ENCODE measurements at places on chromosomes 2 and 18. TPM values are rescaled to one million over a fixed set of nuclear protein-coding genes. Genes with fewer than 3 reads are reported as not detected.

DNA sequence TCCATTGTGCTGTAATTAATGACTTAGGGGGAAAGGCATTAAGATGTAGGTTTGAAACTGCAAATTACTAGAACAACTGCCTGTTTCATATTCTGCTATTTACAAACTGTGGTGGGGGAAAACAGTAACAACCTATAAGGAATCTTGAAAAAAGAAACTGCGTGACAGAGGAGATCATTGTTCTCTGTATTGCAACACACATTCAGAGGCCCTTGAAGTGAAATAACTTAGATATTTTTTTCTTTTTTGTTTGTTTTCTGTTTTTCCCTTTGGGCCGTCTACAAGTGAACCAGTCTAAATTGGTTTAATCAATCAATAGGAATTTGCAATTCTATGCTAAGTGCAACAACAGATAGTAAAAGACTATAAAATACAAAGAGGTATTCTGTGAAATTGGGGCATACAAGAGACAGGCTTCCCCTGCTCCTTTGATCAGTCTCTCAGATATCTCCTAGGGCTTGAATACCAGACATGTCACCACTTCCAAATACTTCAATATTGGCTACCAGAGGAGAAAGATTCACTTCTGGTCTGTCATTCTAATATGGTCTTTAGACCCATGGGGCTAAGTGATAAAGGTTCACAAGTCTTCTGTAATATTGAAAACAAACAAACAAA lies 2055.1 kb upstream of the CELF4 start:
- DNase-seq: no peak

The ZNF532 gene
- 25.5 TPM for polyA plus RNA-seq

GRCh38 chr2:42359304-42359964 lies 1.6 kb downstream of the COX7A2L start:
- DNase-seq: no peak

The CCBE1 gene
- polyA plus RNA-seq: 0.15 TPM

The FEV gene
- polyA plus RNA-seq: not detected

The ZBTB7C gene
- 0.99 TPM for polyA plus RNA-seq

GRCh38 chr2:231246171-231246842 lies 47.9 kb downstream of the ARMC9 start:
- no peak for DNase-seq

The LRP2 gene
- not detected for polyA plus RNA-seq

DNA sequence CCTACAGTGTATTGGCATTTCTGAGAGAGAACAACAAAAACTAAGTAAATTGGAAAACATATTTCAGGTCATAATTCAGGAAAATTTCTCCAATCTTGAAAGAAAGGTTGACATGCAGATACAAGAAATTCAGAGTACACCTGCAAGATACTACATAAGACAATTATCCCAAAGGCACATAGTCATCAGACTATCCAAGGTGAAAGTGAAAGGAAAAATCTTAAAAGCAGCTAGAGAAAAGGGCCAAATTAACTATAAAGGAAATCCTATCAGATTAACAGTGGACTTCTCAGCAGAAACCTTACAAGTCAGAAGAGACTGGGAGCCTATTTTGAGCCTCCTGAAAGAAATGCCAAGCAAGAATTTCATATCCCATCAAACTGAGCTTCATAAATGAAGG lies 449.0 kb upstream of the MMADHC start:
- DNase-seq: no peak

- no peak for DNase-seq
Observed at GRCh38 chr2:168216351-168217005, 30.9 kb downstream of the STK39 start.

DNA sequence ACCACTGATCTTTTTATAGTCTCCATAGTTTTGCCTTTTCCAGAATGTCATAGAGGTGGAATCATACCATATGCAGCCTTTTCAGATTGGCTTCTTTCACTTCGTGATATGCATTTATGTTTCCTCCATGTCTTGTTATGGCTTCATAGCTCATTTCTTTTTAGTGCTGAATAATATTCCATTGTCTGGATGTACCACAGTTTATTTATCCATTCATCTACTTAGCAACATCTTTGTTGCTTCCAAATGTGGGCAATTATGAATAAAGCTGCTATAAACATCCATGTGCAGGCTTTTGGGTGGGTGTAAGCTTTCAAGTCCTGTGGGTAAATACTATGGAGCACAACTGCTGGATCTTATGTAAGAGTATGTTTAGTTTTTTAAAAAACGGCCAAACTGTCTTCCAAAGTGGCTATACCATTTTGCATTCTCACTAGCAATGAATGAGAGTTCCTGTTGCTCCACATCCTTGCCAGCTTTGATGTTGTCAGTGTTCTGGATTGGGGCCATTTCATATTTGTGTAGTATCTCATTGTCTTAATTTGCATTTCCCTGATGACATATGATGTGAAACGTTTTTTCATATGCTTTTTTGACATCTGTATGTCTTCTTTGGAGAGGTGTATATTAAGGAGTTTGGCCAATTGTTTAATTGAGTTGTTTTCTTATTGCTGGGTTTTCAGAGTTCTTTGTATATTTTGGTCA lies 20.6 kb downstream of the STPG4 start:
- DNase-seq: no peak

- no peak for DNase-seq
Observed at GRCh38 chr2:25286025-25286400, 55.7 kb downstream of the DNMT3A start.

GRCh38 chr18:79825913-79826312 lies 28.2 kb downstream of the KCNG2 start:
- DNase-seq: no peak

The SERPINB10 gene
- polyA plus RNA-seq: not detected

DNA sequence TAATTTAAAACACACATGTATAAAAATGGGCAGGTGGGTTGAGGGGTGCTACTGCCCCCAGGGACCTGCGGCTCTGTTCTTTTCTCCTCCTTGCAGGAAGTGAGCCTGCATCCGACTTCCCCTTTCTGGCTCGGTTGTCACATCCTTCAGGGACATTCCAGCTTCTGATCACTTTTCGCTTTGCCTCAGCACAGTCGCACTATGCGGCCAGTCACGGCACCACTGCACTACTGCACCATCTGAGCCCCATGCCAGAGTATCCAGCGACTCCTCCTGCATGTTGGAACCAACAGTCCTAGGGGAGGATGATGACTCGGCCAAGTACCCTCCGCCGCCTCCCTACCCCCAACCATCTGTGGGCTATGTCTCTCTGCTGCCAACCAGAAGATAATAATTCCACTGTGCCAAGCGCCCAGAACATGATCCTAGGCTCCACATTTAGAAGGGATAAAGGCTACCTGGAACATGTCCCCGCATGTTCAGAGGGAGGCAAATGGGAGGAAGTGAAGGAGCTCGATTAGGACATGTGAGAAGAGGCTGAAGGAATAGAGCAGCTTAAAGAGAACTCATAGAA lies 17.6 kb downstream of the CDC42EP3 start:
- peak; percentile 70 for DNase-seq

- DNase-seq: no peak
Observed at GRCh38 chr2:14616342-14616741, 16.2 kb upstream of the LRATD1 start.

DNA sequence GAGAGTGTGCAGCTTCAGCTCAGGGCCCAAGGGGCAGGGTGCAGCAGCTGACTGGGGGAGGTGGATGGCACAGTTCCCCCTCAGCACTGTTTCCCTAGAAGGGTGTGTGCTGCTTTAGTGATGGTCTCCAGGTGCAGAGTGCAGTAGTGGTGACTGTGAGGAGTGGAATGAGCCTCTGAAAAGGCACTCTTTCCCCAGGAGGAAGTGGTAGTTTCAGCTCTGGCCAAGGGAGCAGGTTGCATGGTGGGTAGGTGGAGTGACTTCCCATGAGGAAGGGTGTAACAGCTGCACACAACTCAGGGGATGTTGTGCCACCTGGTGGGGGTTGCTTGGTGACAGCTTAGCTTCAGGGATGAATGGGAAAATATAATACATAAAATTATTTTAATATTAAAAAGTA lies 251.5 kb upstream of the NXPH2 start:
- DNase-seq: no peak

The SCN7A gene
- 7.9 TPM for polyA plus RNA-seq

The IL37 gene
- polyA plus RNA-seq: not detected

DNA sequence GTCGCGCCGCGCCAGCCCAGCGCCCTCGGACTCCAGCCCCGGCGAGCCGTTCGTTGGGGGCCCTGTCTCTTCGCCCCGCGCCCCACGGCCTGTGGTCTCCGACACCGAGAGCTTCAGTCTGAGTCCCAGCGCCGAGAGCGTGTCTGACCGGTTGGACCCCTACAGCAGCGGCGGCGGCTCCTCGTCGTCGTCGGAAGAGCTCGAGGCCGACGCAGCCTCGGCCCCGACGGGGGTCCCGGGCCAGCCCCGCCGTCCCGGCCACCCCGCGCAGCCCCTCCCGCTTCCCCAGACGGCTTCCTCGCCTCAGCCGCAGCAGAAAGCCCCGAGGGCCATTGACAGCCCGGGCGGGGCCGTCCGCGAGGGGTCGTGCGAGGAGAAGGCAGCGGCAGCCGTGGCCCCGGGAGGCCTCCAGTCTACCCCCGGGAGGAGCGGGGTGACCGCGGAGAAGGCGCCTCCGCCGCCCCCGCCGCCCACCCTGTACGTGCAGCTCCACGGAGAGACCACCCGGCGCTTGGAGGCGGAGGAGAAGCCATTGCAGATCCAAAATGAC lies 1.4 kb downstream of the PHLPP1 start:
- DNase-seq: peak; percentile 49

DNA sequence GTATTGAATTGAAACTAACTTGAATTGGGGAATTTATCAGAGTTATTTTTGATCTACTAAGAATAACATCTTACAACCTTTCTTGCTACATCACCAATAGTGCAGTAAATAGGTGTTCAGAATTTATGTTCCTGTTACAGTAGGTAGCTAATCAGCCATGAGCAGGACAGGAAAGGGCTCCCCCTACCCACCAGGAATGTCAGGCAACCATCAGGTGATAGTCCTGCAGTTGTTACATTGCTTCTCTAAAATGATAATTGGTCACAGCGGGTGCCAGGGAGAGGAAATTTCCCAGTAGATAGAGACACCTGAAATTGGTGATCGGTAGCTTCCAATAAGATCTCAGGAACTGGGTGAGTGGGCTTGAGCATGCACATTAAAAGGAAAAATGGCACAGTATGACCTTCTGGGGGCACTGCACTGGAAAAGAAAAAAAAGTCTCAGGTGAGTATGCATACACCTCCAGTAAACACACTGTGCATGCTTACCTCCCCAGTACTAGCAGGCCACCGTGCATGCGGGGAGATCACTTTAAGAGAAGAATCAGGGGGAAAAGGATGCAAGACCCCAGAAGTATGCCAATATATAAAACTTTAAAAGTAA lies 1092.0 kb upstream of the LRRTM1 start:
- DNase-seq: no peak

The LIMS1 gene
- 38.1 TPM for polyA plus RNA-seq

The GAREM1 gene
- polyA plus RNA-seq: 13.0 TPM

GRCh38 chr2:44535376-44535775 lies 173.6 kb downstream of the CAMKMT start:
- no peak for DNase-seq

DNA sequence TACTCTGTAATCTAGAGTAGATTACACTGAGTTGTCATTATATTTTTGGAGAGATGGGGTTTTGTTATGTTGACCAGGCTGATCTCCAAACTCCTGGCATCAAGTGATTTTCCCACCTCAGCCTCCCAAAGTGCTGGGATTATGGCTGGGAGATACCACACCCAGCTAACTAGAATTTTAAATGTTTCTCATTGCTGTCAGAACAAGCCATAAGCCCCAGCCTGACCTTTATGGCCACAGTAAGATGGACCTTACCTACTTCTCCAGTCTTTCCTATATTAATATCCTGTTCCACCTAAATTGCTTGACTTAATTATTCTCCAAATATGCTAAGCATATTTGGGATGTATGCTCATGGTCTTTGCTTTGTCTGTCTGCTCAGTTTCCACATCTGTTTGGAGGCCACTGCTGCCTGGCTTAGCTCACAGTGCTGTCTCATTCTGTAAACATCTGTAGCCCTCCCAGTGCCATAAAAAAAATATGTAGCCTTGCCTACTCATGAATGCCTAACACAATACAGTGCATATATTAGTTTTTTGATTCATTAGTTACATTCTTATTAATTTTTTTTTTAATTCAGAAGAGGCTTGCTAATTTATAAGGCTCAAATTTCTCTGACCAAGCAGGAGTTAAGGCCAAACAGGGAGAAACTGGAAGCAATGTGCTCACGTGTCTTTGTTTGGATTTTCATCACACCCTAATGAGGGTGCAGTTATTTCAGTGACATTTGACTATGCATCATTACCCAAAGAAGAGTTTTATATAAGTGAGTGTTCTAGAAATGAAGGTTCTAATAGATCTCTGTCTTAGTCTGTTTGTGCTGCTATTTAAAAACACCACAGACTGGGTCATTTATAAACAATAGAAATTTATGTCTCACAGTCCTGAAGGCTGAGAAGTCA lies 45.3 kb upstream of the PSME4 start:
- no peak for DNase-seq

DNA sequence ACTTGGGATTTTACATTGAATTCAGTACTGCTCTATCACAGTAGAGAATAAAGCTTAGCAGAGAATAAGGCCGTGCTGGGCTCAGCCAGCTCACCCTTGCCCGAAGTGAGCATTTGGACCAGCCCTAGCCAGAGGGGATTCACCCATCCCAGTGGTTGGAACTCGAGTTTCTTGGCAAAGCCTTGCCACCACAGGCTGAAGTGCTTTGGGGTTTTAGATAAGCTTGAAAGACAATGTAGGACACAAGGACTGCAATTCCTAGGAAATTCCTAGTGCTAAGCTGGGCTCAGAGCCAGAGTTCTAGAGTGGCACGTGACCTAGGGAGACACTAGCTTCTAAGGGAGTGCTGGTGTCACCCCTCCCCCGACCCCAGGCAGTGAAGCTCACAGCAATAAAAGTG lies 28.0 kb downstream of the SERPINB11 start:
- no peak for DNase-seq

DNA sequence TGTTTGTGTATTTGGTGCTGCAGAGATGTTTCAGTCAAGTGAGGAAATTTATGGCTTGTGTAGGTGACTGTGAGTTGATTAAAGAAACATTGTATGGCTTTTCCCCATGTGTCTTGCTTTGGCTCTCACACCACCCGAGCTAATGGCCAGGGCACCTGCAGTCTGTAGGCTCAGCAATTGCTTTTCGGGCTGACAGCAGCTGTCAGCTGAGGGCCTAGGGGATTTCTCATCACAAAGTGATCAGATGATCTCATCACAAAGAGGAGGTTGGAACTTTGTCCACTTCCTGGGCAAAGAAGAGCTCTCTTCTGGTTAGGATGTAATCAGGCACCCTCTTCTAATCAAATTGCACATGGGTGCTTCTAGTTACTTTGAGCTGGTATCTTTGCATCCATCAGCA lies 632.2 kb downstream of the SLC4A3 start:
- no peak for DNase-seq

The BMP10 gene
- not detected for polyA plus RNA-seq

GRCh38 chr18:58911766-58912165 lies 47.1 kb downstream of the ZNF532 start:
- peak; percentile 37 for DNase-seq
